ENCODE measurements at places on chromosomes 6 and 20.

DNA sequence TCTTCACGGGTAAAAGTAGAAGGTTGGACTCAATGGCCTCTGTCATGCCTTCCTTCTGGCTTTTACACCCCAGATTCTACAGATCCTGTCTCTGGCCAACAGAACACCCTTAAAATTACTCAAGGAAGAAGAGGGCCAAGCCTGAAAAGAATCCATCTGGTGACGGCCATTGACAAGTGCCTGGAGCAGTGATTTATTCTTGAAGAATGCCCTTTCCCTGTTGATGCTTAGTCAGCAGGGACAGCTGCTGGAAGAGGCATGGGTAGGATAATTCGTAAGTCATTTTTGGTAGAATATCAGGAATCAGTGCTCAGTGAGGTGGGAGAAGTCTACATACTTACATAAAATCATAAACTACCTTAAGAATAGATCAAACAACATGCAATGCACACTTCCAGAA, 397.9 kb downstream of the SAMD5 start:
- no peak for DNase-seq

GRCh38 chr6:96795481-96795880, 41.8 kb downstream of the GPR63 start:
- no peak for DNase-seq

DNA sequence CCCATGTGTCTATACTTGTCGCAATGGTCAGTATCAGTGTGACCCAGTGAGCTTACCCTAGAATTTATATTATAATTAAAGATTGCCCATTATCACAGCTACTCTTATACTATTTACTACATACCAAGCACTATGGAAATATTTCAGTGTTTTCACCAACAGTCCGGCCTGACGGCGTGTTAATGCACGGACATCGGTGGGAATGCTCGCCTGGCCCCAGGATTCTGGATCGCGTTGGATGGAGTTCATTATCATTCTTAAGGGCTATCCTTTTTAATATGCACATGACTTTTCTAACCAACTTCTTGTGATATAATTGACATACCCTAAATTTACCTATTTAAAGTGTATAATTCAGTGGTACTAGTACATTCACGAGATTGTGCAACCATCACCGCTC, 51.8 kb upstream of the AFDN start:
- no peak for DNase-seq

GRCh38 chr20:33846291-33846935, 35.3 kb downstream of the CHMP4B start:
- DNase-seq: no peak

DNA sequence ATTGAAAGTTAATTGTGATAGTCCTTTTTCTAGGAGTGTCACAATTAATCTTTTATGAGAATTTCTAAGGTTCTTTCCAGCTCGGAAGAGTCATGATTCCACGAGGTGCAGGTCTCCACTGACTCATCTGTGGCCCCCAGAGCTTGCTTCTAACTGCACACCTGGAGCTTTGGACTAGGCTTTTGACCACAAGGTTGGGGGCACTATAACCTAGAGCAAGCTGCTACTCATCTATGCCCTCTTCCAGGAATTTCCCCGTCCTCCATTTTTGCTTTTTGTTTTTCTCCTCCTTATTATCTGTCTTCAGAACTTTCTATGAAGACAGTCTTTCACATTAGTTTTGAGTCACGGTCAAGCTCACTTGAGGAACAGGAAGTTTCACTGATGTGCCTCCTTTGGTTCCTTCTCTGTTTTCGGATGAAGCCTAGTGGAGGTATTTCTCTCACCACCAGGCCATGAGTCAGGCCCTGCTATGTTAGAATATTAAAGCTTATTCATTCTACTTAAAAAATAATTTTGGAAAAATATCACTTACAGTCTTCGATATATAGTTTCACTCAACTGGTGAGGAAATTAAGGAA, 119.2 kb upstream of the INSM1 start:
- DNase-seq: no peak

- DNase-seq: peak; percentile 70
Measured at GRCh38 chr6:136784910-136785746, 7.1 kb downstream of the MAP3K5 start.

DNA sequence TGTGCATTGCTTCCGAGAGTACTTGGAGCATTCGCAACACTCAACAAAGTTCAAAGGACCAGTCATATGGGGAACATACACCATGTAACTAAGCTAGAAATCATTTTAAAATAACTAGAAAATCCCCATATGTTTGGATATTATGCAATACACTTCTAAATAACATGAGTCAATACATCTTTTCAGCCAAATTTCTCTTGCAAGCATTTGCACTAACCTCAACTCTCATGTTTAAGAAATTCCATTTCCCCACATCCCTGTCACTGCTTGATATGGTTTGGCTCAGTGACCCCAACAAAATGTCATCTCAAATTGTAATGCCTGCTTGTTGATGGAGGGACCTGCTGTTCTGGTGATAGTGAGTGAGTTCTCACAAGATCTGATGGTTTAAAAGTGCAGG, 85.7 kb upstream of the CST7 start:
- DNase-seq: no peak

- DNase-seq: no peak
Measured at GRCh38 chr6:156841508-156841907, 64.3 kb downstream of the ARID1B start.

DNA sequence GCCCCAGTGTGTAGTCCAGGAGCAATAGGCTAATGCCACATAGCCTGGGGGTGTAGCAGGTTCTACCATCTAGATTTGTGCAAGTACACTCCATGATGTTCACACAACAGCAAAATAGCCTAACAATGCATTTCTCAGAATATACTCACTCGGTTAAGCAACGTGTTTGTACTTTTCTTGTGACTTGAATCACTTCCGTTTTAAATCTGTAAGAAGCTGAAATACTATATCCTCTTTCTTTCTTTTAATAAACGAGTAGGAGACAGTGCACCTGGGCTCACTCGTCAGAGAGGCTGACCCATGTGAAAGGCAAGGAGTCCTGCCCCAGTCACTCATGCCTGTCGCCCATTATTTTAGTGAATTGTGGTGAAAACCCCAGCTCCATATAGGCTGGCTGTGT, 201.6 kb downstream of the FOXA2 start:
- DNase-seq: no peak

DNA sequence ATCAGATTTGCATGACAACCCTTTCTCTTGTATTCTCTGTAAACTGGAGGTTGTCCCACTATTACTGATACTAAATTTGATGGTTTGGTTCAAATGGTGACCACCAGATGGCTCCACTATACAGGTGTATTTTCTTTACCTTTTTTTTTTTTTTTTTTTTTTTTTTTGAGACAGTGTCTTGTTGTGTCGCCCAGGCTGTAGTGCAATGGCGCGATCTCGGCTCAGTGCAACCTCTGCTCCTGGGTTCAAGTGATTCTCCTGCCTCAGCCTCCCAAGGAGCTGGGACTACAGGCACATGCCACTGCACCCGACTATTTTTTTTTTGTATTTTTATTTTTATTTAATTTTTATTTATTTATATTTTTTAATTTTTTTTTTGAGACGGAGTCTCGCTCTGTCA, 6.6 kb upstream of the WTAP start:
- DNase-seq: no peak

GRCh38 chr6:134065706-134066105, 13.3 kb upstream of the SLC2A12 start:
- no peak for DNase-seq

- no peak for DNase-seq
Measured at GRCh38 chr20:24492031-24492607, 22.7 kb downstream of the SYNDIG1 start.

DNA sequence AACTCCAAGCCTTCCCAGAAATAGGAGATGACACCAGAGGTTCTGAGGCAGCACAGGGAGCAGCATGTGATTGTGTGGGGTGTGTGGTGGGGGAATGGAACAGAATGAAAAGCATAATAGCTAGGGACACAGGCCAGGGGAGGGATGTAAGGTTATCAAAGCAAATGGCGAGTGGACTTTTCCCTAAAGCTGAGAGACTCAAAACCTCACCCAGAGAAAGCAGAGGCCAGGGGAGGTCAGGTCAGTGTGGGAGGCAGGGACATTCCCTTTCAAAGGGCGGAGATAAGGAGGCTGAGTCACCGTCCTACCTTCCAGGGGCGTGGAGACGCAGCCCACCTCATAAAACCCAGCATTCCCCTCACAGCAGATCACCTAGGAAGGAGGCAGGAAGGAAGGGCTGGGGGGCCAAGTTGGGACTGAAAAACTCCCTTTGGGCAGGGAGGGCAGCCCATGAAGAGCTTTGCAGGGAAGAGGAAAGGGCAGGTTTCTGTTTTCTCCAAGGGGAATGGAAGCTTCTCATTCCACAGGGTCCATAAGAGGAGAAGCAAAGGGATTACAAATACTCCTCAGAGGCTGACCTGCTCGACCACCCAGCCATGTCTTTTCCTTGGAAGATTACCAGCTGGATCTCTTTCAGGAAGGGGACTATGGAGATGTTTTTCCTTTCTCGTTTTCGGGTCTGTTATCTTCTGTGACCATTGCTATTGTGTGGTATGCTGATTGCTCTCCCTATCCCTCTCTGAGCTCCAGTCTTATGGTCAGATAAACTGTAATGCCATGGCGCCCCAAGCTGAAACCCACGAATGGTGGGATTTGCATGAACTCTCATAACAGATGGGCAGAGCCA, 9.6 kb upstream of the LY6G5C start:
- no peak for DNase-seq

DNA sequence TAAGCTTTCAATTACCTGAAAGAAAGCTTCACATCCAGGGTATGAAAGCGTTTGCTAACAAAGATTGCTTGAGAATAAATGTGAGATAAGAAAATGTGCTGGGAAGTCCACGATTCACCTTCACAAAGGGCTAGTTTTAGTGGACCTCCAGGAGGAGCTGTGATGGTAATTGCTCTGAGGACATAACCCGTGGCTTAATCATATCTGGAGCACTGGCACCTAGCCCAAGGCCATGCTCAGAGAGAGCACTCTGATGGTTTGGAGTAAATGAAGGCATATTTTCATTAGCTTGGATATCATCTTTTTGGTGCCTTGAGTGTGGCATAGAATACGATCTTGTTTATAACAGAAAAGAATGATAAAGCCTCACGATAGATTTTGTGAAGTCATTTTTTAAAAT, 46.9 kb upstream of the BACH2 start:
- DNase-seq: no peak

DNA sequence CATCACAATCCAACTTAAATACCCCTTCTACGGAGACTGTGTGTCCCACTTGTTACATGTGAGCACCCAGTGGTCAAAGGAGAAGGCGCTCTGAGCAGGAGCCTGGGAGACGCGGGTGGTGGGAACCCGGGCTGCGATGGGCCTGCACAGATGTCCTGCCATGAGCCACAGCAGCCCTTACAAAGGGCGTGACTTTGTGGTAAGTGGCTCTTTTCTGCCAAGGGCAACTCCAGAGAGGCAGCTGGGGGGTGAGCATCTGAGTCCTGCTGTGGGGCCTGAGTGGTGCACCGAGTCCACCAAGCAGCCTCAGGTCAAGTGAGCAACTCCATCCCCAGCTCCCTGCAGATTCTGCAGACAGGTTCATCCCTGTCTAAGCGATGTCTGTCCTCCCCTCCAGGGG, 33.6 kb upstream of the CST7 start:
- no peak for DNase-seq

DNA sequence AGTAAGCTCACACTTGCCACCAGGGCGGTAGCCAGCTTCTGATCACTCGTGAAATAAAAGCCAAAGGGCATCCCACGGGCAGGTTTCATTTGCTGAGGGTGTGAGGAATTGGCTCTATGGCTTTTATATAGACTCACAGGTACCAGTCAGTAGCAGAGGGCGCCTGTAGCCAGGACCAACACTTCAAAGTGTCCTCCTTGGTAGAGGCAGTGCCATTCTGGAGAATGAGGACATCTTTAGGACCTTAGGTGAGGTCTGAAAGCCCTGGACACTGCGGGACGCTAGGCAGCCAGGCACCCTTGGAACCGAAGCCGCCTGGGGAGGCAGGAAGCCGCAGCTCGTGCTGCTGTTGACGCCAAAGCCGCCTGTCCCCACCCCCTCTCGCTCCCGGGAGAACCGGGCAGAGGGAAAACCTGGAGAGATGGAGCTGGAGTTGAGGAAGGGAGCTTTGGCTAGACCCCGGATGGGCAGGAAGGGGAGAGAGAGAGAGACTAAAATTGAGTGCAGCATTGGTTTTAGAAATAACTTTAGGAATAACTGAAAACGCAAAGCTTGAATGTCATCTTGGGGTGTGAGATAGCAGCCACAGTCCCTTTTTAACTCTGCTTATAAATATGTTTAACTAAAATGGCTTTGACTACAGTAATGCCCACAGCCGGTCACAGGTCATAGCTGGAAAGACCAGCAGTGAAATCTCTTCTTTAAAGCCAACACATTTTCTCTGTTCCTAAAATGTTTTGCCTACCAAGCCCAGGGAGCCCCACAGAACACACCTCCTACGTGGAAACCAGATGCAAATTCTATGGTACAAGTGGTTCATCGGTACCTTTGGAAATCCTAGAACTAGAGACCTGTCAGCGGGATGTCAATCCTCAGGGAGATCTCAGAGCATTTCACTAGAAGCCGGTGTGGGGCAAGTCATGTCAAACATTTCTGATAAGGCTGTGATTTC, 128.5 kb upstream of the CDYL start:
- no peak for DNase-seq

DNA sequence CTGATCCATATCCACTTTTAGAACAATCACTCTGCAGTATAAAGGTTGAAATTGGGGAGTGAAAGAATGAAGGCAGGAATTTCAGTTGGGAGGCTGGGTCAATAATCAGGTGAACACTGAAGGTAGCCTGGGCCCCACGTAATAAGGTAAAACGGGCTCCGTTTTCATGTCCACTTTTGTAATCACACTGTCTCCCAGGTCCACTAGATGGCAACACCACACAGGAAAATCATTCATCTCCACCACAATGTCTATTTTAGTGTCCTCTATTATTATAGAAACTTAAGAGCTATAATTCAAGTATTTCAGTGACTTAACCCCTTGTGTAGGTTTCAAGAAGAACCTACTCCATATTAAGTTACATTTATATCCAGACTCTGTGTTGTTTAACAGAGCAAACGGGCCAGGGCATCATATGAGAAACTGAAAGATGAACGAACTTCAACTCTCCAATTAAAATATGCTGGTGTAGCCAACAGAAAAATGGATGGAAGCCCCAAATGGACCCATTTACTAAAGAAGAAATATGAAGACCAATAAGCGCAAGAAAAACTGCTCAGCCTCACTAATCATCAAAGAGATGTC, 45.9 kb upstream of the MC3R start:
- no peak for DNase-seq

DNA sequence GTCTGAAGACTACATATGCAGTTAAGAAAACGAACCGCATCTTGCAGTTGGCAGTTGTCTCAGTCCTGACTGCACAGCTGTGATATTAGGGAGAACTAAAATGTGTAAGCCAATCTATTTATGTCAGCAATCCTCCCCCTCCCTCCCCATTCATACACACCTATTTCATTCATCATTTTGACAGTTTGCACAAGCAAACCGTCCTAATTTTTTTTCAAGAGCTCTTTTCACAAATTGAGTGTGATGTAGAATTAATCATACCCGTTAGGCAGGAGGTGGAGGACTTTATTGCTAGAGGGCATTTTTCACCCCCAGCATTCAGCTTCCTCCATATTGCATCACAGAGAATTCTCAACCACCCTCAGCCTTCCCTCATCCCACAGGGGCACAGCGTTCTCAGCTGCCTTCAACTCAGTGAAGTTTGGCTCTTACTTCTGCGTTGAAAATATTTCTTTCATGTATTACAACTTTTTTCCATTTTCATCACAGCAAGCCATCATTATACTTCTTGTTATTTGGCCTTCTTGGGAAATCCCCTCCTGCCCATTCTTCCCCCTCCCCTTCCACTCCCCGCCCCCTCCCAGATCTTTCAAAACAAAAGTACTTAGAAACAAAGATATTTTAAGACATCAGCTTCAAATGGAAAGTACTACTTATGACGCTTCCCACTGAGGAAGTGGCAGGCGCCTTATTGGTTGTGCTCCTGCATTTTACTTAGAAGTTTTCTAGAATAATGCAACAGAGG, 37.5 kb downstream of the NOX3 start:
- no peak for DNase-seq

All from SIG-M5 (cell line).